Lower lobe of right lung (tissue), 2 donors: ENCODE measurements at places on chromosomes 2 and 18.

DNA sequence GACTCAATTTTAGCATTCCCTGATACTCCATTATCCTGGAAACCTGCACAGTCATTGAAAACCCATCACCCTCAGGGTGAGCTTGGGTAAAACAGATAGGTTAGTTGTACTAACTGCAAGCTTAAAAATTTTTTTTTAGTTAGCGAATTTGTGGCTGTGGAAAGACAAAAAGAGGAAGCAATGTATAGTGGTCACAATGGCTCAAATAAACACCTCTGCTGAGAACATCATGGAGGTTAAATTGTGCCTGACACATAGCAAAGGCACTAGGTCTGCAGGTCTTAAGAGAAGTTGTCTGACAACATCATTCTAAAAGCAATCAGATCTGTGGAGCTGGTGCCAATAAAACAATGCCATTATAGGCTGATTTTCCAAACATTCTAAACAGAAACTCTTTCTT lies 84.4 kb upstream of the CAVIN2 start:
- DNase-seq, result no peak

- no peak for DNase-seq
Observed at GRCh38 chr2:164910101-164910899, 45.0 kb downstream of the SLC38A11 start.

GRCh38 chr18:58604311-58604710 lies 24.6 kb downstream of the ALPK2 start:
- DNase-seq, result no peak

GRCh38 chr2:171104379-171104778 lies 56.3 kb downstream of the TLK1 start:
- no peak for DNase-seq

GRCh38 chr2:238370823-238371372 lies 50.6 kb downstream of the TRAF3IP1 start:
- DNase-seq, result peak; percentile 70
